Nasal cavity respiratory epithelium epithelial cell of viscerocranial mucosa (primary cell): ENCODE measurements at places on chromosomes 5 and 9. TPM values are rescaled to one million over a fixed set of nuclear protein-coding genes. Genes with fewer than 3 reads are reported as not detected.

The PCDHA9 gene
- total RNA-seq, result under 0.01 and 0.43 TPM in 2 replicates

The CCL21 gene
- not detected in 2 replicates for total RNA-seq

The DNAI1 gene
- not detected in 2 replicates for total RNA-seq

The CCDC69 gene
- 2.1 and 5.6 TPM in 2 replicates for total RNA-seq

The MEIKIN gene
- total RNA-seq, result not detected in 2 replicates

The PCDHA5 gene
- total RNA-seq, result 0.21 TPM in 1 of 2 replicates, not detected in the other

The STPG3 gene
- not detected in 2 replicates for total RNA-seq

The DBH gene
- not detected in 2 replicates for total RNA-seq

The CNTLN gene
- 1.4 and 3.3 TPM in 2 replicates for total RNA-seq

The AGGF1 gene
- 18.1 and 31.8 TPM in 2 replicates for total RNA-seq
